ENCODE measurements at places on chromosomes 3 and 15. TPM values are rescaled to one million over a fixed set of nuclear protein-coding genes. Genes with fewer than 3 reads are reported as not detected.

DNA sequence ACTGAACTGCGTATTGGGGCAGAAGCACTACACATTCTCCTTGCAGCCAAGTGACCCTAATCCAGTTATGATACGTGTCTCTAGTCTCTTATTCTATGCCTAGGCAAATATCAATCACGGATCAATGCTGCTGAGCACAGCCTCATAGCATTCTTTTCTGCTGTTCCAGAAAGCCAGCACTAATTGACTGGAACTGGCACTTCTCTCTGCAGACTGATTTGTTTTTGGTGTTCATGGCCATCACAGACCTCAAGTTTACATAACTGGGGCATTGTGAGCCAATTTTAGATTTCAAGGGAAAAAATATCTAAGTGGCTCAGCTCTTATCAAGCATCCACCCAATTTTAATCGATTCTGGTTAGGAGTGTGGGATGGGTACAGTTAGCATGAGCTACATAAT lies 37.9 kb downstream of the GLDN start:
- no peak for DNase-seq

DNA sequence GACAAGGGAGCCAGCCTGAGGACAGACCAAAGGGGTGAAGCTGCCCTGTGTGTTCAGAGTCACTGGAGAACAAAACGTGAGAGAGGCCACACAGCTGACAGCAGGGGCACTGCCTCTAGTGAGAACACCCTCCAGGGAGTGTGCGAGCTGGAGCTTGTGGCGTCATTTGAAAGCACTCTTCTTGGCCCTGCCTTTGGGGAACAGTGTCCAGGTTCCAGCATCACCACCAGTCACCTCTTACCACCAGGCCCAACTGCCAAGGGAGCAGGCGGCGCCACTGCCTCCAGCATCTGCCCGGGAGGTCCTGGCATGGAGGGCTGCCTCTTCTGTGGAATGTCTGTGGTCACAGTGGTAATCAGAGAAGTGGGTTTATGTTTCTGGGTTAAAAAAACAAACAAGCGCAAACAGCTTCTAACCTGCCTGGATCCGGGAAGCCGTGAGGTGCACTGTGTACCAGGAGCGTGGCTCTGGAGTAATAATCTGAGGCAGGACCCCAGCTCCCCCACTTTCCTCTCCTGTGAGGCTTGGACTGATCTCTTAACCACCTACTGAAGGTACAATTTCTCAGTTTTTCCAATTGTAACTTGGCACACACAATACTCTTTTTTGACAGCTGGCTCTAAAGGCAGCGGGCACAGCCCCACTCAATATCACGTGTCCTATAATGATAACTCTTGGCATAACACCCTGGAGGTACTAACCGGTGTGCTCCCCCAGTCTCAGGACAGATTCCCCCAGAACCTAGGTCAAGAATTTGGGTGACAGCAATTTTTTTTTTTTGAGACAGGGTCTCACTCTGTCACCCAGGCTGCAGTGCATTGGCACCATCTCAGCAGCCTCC lies 32.2 kb upstream of the CDCP1 start:
- peak; percentile 96 for DNase-seq

PIK3CB gene
- total RNA-seq: 9.1 TPM

DNA sequence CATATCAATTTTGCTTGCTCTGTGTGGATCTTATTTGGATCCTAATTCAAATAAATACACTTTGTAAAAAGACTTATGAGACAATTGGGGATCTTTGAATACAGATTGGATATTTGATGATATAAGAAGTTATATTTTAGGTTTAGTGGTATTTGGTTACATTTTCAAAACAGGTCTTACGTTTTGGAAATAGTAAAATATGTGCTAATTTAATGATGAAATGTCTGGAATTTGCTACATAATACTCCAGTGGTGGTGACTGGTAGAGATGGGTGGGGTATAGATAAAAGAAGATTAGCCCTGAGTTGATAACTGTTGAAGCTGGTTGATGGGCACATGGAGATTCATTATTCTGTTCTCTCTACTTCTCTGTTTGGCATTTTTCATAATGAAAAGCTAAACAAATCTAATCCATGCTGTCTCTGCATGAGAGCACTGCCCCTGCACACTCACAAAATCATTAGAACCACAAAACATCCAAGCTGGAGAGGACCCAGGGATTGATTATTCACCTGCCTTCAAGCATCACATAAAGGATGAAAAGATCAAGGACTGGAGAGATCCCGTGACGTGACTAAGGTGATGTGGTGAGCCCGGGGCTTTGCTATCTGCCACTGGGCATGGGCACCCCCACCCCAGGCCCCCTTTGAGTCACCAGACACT lies 58.9 kb downstream of the TLE3 start:
- DNase-seq: no peak

DNA sequence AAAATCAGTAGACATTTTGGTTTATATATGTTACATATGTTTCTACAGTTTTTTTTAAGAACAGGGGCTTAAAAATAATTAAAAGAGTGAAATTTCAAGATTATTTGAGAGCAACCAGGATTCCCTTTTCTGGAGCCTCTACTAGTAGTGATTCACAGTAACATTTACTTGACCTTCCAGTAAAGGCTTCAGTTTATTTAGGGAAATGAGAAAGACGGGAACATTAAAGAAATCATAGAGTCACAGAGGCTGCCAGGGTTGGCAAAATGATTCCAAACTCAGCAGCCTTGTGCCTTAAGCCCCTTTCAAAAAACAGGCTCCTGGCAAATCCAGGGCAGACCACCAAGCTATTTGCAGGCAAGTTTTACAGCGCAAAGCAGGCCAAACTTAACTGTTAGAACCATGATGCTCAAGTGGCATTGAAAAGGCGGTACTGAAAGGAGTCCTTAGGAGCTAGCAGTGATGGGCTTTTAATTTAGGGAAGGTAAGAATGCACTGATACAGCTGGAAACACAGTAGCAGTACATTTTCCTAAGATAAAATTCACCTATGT lies 201.1 kb upstream of the ADAMTS9 start:
- no peak for DNase-seq

DNA sequence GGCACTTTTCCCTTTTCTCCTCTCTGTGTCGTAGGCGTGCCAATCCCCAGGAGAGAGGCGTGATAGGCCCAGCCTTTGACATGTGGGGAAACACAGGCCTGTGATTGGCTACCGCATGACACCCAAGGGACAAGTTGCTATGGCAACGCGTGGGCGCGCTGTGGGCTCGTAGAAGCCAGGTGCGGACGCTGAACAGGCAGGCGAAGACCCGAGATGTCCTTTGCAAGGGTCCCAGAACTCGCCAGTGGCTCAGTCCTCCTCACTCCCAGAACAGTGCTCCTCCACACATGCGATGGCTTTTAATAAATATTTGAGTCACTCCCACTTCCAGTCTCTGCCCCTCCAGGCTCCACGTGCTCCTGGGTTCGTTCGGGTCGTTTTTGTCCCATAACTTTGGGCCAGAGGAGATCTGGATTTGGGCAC lies 4.2 kb downstream of the SLC51B start:
- peak; percentile 96 for DNase-seq

CLDN16 gene
- total RNA-seq: not detected

GRCh38 chr15:64232400-64232799 lies 69.6 kb upstream of the PPIB start:
- peak; percentile 74 for DNase-seq

DNA sequence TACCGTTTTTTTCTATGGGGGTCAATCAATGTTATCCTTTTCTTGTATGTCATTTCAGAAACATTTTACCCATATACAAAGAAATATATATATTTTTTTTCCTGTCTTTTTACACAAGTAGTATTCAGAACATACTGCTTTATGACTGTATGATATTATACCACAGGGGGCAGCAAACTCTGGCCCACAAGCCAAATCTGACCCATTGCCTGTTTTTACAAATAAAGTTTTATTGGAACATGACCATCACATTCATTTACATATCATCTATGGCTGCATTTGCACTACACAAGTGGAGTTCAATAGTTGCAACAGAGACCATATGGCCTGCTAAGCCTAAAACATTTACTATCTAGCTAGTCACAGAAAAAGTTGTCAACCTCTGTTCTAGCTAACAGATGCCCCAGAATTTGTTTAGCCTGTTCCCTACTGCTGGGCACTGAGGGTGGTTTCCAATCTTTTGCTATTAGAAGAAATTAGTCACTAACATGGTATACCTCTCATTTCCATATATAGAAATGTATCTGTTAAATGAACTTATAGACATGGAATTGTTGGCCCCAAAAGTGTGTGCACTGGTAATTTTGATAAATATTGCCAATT lies 57.7 kb downstream of the BFSP2 start:
- no peak for DNase-seq

DNA sequence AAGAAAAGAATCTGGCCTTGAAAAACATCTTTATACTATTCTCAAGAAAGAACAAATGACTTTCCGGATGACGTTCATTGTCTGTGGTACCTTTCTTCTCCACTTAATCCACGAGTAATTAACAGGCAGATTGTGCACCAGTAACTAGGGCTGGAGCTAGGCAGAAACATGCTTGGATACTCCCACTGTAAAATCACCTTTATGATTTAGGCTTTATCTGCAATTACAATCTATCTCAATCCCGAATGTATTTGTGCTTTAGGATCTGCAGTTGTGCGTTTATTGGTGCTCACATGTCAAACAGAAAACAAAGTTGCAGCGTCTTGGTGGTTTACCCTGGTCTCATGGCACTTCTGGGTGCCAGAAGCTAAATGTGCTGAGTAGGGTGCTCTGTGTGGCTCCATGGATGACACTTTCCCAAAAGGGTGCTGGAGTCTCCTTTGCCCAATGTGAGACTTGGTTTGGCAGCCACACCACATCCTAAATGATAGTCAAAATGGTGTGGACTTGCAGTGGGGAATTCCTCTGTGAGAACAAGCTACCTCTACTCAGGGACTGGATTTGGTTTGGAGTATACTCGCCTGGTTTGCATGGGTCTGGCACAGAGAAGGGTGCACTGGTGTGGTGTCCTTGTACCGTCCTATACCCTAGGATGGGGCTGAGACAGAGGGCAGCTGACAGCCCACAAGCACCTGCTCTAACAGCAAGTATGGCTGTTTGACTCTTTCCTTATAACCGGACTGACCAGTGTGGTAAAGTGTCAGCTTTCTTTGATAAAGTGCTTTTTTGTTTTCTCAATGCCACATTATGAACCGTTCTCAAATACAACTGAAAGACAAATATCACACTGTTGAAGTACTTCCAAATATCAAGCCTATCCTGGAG lies 7.7 kb downstream of the SERP1 start:
- no peak for DNase-seq

DNA sequence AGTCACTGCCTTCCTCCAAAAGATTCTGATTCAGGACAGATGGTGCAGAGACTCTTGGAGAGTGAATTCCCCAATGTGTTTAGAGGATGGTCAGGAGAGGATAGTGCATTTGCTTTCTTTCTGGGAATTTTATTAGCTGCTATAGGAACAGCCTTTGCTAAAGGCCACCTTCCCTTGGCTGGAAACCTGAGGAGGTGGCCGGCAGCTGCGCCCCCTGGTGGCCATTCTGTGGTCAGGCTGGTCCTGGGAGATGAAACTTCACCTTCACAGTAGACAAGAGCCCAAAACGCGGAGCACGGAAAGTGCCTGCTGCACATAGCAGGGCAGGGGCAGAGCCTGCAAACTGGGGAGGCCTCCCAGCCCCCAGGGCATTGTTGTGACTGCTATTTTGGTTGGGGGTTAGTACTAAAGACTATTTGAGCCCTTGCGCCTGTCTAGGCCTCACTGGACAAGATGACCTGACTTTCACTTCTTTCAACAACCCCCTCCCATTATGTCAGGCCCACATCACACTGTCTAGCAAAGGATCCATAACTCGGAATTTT lies 34.3 kb downstream of the SEC22C start:
- peak; percentile 57 for DNase-seq

DNA sequence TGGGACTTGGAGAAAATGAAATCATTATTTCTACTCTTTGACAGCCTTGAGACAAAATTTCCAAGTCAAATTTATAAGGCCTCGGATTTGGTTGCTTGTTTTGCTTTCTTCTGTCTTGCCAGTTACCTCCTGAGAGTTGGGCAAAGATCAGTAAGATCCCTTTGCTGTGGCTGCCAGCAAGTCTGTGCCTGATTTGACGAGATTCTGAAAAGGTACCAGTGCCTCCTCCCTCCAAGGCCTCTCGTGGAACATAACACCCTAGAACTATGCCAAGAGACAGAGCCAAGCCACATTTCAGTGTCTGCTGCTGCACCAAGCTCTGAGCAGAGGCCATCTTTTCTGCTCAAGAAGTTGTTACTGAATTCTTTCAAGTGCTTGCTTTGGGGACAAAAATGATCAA lies 61.0 kb downstream of the GTPBP8 start:
- no peak for DNase-seq

NMNAT3 gene
- 1.9 TPM for total RNA-seq

GPR149 gene
- not detected for total RNA-seq

GRCh38 chr3:41498847-41499246 lies 299.5 kb downstream of the CTNNB1 start:
- no peak for DNase-seq

GRCh38 chr3:48617559-48617958 lies 4.0 kb downstream of the TMEM89 start:
- DNase-seq: no peak

- no peak for DNase-seq
Observed at GRCh38 chr15:25678500-25678855, 184.6 kb downstream of the ATP10A start.

FBLN2 gene
- total RNA-seq: 52.7 TPM

DNA sequence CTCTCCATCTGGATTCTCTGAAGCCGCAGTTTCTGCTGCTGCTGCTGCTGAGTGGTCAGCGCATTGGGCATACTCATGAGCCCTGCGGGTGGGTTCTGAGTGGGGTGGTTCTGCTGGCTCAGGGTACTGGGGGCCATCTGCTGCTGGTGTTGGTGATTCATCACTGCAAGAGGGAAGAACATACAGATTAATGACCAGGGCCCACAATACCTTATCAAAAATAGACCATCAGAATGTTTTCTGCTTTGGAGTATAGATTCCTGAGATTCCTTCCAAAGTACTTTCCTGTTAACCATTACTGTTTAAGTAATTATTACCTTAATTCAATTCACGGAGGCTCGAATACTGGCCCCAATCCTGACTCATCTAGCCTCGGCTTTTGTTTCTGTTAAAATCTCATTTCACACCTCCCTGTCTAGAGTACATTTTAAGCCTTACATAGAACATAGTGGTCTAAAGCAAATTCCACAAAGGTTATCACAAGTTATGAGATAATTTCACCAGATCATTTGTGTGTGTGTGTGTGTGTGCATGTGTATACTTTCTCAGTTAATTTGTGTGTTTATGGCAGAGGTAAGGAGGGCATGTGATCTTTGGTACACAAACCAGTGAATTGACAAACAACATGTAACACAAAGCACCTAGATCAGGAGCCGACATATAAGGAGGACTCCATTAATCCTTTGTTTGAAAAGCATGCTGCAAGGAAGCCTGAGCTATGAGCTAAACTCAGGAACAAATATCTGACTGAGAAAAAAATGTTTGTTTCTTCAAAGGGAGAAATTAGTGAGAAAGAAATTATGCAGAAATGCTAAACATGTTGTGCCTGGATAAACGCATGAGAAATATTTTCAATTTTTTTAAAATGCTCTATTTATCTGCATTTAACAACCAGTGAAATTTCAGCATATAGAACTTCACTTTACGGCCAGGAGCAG lies 68.1 kb downstream of the TM4SF4 start:
- peak; percentile 74 for DNase-seq

- DNase-seq: no peak
Observed at GRCh38 chr15:88090481-88091011, 166.0 kb downstream of the NTRK3 start.

ESYT3 gene
- 0.12 TPM for total RNA-seq

- DNase-seq: no peak
Observed at GRCh38 chr15:84609818-84610525, 9.2 kb downstream of the ZSCAN2 start.

All from RPMI7951 (cell line).